ENCODE measurements at places on chromosomes 5 and 9.

- DNase-seq: no peak
These were observed 8.4 kb upstream of the FAM81B start for GRCh38 chr5:95382801-95383200.

- peak; percentile 57 for DNase-seq
These were observed 394.8 kb upstream of the MEF2C start for GRCh38 chr5:89277816-89278215.

GRCh38 chr5:15722305-15722704 is 222.3 kb downstream of the FBXL7 start:
- no peak for DNase-seq

DNA sequence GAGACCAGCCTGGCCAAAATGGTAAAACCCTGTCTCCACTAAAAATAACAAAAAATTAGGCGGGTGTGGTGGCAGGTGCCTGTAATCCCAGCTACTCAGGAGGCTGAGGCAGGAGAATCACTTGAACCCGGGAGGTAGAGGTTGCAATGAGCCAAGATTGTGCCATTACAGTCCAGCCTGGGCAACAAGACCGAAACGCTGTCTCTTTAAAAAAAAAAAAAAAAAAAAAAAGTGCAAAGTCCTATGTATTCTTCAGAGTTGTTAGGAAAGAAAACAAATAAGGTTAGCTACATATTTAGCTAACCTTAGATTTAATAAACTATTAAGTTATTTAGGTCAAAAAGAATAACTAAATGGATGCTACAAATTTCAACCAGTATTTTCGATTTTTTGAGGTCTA is 11.5 kb downstream of the ATG12 start:
- no peak for DNase-seq

DNA sequence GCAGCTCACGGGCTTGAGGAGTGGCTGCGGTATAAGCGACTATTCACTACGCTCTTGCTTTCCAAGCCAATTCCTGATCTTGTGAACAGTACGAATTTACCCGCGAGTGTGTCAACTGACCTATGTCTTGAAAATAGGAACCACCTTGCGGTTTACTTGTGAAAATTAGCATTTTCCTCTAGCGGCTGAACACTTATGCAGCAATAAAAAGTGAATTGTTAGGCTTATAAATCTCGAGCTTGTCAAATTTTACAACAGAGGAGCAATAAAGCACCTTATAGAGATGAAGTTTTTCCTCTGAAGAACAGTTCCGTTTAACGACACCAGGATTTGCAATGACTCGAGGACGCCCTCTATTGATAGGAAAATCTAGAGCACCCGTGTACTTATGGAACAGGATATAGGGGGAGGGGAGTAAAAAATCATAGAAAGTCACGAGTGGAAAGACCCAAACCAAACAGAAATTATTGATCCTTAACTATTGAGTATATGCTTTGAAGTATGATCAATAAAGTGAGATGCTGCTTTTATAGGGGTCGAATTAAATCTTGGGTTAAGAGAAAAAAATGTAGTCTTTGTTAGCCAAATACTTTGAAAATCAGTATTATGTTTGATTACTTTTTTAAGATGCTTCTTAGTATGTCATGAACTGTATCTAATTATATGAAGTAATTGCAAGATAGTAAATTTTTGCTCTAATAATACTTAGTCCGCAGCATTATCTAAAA is 1.9 kb upstream of the RGMB start:
- DNase-seq: peak; percentile 94

- no peak for DNase-seq
These were observed 69.2 kb downstream of the ANGPTL2 start for GRCh38 chr9:127053057-127053821.

GRCh38 chr5:14432931-14433589 is 148.5 kb upstream of the OTULINL start:
- DNase-seq: no peak

- DNase-seq: peak; percentile 61
These were observed 181.6 kb downstream of the AOPEP start for GRCh38 chr9:94908011-94908563.

- DNase-seq: no peak
These were observed 57.7 kb downstream of the LMX1B start for GRCh38 chr9:126671381-126671831.

GRCh38 chr9:135990468-135991429 is 29.6 kb upstream of the UBAC1 start:
- DNase-seq: peak; percentile 80

GRCh38 chr5:30042677-30043076 is 1150.8 kb upstream of the CDH6 start:
- no peak for DNase-seq

- DNase-seq: no peak
These were observed 104.2 kb upstream of the MARCHF11 start for GRCh38 chr5:16283791-16284190.

DNA sequence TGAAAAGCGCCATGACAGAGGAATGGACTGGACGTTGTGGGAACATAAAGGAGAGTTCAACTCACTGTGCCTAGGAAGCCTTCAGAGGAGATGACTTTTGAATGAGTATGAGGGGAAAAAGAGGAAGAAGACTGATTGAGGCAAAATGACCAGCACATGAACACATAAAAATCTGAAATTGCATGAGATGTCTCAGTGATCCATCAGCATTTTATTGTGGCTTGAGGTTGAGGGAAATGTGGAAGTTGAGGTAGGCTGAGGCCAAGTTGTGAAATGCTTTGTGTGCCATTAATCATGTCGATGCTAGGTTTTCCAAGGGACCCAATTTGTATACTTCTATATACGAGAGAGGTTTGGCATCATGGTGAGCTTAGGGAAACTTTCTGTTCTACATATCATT is 140.9 kb upstream of the TLX3 start:
- DNase-seq: no peak

DNA sequence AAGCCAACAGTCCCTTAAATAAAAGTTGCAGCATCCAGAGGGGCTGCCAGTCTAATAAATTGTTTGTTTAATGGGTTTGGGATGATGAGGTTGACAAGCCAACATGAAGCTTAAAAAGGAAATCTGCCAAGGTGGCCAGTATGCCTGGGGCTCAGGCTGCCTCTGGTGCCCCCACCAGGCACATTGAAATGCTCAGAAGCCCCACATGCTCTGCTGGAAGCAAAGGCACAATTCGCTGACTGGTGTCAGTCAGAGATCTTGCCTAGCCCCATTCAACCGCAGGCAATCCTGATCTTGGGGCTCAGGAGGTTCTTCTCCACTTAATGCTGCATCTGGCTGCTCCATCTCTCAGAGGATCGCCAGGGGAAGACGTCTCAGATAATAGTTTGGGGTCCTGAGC is 44.2 kb upstream of the TCERG1 start:
- DNase-seq: no peak

DNA sequence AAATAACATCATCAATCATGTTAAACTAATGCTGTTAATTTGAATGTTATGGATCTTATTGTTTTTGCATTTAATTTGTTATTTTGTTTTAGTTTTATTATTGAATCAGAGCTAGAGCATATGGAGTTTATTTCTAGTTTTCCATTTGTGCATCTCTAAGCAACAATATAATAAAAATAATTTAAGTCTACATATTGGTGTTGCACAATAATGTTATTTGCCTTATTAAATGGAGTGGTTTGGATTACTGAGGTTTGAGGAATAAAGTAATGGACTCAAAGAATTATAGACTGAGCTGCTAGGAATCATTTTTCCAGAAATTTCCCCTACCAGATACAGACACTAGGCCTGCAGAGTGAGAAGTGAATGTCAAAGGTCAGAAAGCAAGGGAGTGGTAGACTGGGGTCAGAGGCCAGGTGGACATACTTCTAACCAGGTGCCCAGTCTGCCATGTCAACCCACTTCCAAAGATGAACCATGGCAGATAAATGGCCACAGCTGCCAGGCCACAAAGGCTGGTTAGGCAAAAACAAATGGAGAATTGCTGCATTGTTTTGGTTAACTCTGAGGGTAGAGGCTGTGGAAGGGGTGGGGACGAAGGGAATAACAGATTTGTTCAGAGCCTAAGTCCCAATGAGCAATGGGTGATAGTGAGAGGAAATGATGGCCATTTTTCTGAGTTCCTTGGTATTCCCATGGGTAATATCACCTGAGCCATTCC is 113.1 kb downstream of the FBXL7 start:
- no peak for DNase-seq
